ENCODE measurements at places on chromosomes 5 and 9.

DNA sequence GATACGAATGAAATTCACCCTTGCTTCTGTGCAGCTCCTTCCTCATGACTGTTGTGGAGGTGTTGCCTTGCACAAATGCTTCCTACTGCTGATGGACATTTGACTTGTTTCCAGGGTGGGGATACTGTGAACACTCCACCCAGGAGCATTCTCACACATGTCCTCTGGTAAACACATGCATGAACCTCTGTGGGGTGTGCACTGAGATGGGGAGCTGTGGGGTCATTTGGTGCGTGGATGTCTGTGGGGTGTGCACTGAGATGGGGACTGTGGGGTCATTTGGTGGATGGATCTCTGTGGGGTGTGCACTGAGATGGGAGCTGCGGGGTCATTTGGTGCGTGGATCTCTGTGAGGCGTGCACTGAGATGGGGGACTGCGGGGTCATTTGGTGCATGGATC is 72.9 kb upstream of the IRX4 start:
- no peak for DNase-seq

GRCh38 chr5:156134216-156134615 is 192.7 kb upstream of the SGCD start:
- DNase-seq: no peak

DNA sequence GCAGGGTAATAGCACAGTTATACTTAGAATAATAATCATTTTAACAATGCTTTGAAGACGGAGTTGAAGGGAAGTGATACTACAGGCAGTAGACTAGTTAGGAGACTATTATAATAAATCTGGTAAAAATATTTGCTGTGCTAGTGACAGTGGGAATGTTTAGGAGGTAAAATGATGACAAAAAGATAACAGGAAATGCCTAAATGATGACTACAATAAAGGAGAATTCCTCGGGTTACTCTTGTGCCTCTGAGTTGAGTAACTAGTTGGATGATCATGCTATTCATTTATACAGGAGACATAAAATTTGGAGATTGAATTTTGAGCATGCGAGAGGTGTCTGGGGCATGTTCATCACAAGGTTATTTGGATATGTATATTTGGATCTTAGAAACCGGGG is 32.2 kb upstream of the PAM start:
- DNase-seq: no peak

- DNase-seq: no peak
These were observed 12.0 kb upstream of the ACSL6 start for GRCh38 chr5:132023258-132024116.

- DNase-seq: no peak
These were observed 364.7 kb downstream of the PRELID2 start for GRCh38 chr5:145470396-145470979.

DNA sequence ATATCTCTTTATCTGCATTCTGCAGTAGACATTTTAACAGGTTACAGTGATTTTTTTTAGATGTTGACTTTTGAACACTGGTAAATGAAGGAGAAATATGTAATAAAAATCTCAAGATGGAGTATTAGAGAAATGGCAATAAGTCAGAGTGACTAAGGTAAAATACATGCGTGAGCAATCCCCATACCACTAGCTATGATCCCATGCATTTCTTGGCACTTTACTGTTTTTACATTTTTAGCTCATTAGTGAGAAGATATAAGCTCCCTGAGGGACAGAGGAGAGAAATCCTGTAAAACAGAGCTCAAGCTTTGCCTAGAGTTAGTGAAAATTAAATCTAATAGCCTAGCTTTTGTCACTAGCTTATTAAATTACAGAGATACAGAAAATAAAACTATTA is 181.9 kb upstream of the TRPM3 start:
- no peak for DNase-seq

DNA sequence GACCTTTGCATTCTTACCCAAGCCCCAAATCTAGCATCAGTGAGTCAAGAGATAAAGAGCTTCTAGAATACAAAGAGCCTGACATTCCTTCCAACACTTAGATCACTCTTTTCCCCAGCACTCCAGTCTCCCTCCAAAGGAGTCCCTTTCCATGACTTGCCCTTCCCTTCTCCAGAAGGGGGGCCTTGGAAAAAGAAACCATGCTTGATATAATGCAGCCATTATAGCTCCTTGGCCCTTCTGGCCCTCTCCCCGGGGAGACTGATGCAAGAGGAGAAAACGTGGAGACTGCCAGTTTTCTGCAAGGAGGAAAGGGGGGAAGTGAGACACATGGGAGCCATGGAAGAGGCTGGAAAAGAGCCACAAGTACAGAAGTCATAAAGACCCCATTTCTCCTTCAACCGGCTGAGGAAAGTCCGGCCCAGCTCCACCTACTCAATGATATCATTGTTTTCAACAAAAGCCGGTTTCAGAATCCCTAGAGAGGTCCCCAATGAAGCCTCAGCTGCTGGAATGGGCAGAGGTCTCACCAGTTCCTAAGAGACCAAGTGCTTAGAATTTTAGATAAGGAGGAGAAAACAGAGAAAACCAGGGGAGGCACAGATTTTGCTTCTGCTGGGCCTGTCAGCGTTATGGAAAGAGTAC is 29.0 kb downstream of the ADAM19 start:
- DNase-seq: no peak

DNA sequence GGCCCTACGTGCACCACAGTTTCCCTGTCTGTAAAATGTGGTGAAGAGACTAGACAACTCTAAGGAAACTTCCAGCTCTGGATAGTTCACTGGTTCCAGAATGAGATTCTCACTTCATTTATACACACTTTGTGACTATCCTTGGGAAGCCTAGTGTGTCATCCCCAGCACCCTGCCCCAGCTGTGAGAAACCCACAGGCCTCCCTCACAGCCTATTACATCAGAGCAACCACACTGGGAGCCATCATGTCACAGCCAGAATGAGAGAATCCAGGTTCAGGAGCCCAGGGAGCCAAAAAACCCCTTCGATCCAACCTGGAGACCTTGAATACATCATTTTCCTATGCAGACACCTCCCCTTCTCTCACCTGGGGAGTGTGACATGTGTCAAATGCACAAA is 21.0 kb upstream of the HAND1 start:
- no peak for DNase-seq

DNA sequence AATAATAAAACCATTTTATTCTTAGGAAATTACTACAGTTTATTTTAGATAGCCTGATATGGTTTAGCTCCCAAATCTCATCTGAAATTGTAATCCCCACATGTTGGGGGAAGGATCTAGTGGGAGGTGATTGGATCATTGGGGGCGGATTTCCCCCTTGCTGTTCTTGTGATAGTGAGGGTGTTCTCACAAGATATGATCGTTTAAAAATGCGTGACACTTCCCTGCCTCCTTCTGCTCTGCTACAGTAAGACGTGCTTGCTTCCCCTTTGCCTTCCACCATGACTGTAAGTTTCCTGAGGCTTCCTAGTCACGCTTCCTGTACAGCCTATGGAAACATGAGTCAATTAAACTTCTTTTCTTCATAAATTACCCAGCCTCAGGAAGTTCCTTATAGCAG is 122.4 kb upstream of the FGF10 start:
- DNase-seq: no peak

DNA sequence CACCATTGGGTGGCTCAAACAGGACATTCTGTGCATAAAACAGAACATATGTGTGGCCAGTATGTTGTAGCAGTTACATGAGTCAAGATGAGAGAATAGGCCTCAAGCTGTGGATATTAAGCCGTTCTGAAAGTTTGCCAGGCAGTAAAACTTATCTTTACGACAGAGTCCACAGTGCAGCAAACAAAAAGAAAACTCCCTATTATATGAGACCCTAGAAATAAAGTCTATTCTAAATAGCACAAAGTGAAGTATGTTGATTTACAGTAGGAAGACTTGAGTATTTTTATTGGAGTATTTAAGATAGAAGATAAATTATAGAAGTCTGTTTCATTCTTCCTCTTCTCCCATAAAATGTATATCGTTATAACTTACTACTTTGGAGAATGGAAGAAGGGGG is 271.5 kb downstream of the ADGRV1 start:
- no peak for DNase-seq

DNA sequence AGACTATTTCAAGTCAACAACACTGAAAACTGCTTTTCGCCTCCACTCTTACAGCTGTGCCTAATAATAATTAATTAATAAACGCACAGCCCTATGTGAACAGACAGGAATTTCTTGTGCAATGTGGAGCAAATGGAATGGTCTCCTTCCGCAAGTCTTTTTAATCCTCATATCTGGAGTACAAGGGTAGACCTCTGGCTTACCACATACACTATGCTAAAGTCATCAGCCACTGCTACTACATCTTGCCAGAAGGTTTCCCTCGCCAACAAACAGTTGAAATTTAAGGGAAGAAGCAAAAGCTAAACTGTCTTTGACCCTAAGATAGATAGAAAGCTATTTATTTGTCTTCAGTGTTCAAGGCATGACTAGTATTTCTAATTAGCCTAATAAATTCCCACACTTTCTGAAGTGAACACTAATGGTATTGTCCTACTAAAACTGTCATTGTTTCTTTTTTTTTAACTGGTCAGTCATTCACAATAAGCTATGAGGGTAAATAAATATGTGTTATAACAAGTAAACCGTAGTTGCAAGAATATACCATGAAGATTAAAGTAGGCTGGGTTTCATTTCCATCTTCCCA is 63.9 kb downstream of the GOLPH3 start:
- no peak for DNase-seq

- DNase-seq: no peak
These were observed 66.8 kb upstream of the RNF130 start for GRCh38 chr5:180138214-180138975.

GRCh38 chr5:88813805-88814575 is 69.0 kb downstream of the MEF2C start:
- DNase-seq: no peak

DNA sequence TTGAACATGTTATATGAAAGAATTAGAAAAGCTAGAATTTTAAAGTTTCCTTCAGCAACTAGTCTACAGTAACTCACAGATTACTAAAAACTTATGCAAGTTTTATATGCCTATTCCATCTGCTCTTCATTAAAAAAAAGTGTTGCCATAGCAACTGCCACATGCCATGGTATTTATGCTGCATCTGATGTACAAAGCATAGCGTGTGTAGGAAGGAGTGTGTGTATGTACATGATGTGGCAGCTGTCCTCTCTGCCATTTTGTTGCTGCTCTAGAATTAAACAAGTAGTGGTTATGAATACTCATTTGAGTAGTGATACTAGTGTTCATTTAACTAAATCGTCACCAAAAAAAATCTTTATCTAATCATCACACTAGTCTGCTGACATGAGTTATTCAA is 593.5 kb downstream of the CETN3 start:
- DNase-seq: peak; percentile 24

GRCh38 chr9:129836311-129837007 is 1.2 kb downstream of the USP20 start:
- no peak for DNase-seq

DNA sequence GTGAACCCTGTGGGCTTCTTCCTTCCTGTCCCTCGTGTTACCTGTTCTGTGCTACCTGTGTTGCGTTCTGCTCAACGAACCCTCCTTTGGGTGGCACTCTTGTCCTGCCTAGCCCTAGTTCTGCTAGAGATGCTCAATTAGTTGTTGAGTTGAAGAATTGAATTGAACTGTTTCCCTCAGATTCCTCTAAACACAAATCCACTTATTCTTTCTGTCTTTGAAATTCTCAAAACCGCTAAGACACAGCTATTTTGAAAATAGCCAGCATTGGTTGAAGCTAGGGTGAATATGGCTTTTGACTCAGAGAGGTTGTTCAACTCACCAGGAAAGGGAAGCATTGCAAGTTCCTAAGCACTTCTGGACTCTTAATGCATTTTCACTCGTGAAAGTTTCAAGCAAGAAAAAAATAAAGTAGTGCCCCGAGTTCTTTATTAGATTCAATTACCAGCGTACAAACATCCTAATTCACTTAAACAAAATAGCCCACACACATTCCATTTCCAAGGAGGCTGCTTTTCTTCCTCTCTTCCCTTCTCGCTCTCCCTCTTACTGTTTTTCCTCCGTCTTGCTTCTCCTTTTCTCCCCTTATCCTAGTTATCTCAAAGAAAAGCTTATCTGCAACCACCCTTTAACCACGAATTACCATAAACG is 642 bp upstream of the ITGA1 start:
- DNase-seq: no peak

DNA sequence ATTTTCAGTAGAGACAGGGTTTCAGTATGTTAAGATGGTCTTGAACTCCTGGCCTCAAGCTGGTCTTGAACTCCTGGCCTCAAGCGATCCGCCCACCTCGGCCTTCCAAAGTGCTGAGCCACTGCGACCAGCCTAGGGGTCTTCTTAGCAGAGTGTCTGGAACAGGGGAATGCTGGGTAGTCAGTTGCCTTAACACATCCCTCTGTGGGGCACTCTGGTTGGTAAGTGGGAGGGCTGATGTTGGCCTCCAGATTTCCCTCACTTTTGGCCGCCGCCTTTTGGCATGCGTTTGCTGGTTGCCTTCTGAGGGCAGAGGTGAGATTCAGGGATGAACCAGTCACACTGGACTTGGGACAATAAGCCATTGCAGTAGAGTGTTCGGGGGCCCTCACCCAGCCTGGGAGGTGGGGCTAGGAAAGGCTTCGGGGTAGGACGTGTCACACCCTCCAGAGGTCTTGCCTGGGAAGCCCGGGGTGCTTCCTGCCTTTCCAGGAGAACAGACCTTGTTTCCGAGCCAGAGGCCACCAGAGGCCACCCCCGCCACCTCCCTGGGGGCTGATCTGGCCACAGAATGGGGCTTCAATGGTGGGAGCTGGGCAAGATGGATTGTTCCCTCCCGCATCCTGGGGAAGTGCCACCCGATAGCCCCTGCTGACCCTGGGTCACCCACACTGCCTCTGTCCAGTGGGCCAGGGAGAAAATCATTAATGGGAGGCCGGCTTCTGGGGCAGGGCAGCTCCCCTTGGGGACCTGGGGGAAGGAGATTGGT is 13.3 kb downstream of the FGF18 start:
- no peak for DNase-seq

- no peak for DNase-seq
These were observed 1.5 kb upstream of the NSMF start for GRCh38 chr9:137460363-137461315.

GRCh38 chr9:136721339-136722092 is 9.1 kb downstream of the DIPK1B start:
- DNase-seq: no peak

DNA sequence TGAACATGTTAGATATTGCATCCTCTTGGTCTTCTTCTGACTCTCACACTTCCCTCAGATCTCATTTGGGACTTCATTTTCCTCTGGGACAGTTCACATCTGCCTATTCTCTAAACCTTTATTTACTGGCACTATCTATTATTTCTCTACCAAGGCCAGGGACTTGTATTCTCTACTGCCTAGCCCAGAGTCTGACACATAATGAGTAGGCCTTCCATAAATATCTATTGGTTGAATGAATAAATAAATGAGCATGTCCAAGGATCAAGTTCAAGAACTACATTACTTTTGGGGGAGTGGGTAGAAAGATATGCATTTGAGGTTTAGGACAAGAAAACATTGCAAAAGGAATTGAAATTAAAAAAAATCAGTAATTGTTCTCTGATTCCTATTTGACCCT is 250.3 kb downstream of the TRIM32 start:
- no peak for DNase-seq

DNA sequence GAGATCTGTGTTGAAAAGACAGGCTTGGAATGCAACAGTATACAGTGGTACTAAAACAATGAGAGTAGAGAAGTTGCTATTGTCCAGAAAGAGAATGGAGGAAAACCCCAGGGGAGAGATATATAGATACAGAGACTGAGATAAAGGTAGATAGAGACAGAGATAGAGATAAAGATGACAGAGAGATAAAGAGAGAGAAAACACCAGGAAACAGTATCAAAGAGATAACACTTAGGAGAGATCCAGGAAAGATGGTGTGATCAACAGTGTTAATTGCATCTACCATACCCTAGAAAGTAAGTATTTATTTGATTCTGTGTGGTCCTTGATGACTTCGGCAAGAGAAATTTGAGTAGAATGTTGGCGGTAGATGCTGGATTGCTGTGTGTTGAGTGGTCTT is 461.8 kb upstream of the RIOK2 start:
- DNase-seq: no peak

Data from amniotic stem cell (primary cell).